ENCODE measurements at places on chromosomes 5 and 9.

DNA sequence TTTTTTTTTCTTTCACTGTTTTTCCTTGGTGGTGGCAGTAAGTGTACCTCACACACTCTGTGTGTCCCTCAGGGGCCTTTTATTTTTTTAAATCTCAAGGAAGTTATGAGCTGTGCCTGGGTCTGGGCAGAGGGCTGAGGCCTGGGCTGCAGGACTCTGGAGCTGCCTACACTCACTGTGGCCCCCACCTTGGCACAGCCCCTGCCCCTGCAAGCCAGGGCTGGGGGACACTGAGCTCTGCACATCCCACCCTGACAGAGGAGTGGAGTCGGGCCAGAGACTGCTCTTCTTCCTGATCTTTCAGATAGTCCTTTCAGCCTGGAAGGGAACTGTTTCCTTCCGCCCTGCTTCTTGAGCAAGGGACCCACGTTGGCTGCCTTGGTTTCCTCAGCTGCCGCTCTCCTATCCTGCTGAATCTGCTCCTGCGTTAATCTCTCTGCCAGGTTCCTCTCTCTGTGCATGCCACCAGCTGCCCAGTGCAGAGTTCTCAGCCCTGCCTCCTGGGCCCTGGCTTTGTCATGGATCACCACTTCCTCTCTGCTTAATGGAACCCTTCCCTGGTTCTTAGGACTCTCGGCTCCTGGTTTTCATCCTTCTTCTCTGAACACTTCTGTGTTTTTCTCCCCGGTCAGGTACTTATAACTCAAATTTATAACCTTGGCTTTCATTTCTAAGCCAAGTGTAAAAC lies 502.3 kb downstream of the DIRAS2 start:
- no peak for DNase-seq

GRCh38 chr5:102049517-102049916 lies 246.6 kb downstream of the SLCO4C1 start:
- DNase-seq = no peak

DNA sequence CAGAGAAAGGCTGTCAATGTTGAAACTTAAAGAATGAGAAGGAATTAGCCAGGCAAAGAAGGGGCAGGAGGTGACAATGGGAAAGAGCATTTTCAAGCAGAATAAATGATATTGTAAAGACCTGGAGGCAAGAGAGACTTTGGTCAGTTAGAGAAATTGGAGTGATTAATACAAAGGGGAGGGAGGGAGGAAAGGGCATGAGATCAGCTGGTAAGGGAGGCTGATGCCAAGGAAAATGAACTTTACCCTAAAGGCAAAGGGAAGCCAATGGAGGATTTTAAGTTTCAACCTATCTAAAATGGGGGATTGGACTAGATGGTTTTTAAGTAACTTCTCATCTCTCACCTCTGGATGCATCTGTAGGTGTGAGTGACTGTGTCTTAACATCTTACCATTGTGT lies 23.3 kb downstream of the C5 start:
- no peak for DNase-seq

- no peak for DNase-seq
Measured at GRCh38 chr5:103108086-103108485, 11.9 kb downstream of the GIN1 start.

DNA sequence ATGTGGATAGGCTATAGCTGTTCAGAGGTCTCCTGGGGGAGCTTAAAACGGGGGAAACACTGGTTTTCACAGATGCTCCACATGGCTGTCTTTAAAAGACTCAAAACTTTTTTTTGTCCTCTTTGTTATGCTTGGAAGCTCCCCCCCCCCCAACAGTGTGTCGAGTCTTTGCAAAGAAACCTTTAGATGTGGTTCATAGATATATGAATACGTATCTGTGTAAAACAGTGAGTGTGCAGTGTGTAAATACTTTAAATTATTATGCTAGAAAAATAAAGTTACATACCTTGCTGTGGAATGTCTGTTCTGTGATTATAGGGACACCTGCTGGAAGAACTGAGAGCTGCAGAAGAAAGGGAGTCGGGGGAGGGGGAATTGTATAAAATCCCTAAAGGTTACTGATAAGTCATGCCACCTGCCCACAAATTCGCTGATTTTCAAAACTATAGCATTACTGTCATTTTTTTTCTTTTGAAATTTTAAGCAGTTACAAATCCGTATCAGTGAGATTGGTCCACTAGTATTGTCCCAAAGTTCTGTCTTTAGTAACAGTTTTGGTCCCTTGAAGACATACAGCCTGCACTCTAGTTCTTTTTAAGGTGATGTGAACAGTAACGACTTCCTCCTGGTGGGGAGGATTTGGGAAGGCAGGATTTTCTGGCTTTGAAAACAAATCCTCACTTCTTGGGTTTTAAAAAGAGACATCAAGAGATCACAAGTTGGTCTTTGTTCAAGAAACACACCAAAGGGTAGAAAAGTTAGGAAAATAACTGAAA lies 22.9 kb downstream of the RGMB start:
- no peak for DNase-seq

- no peak for DNase-seq
Measured at GRCh38 chr9:136717399-136717798, 5.0 kb downstream of the DIPK1B start.

Data from stimulated activated CD4-positive, alpha-beta T cell treated with anti-CD3 and anti-CD28 coated beads, Interleukin-15, amount 100 ng/mL, for 1 hour (primary cell).